Neural crest cell (in vitro differentiated cells): ENCODE measurements at places on chromosomes 6 and 20.

- H3K36me3 ChIP-seq: no peaks in the 10 kb centered on the region
- H3K4me3 ChIP-seq: no peak overlapping the region
- H3K27ac ChIP-seq: no peak overlapping the region
- H3K4me1 ChIP-seq: no peaks in the 10 kb centered on the region
Observed at GRCh38 chr6:137290601-137291261, 71.5 kb upstream of the IFNGR1 start.

DNA sequence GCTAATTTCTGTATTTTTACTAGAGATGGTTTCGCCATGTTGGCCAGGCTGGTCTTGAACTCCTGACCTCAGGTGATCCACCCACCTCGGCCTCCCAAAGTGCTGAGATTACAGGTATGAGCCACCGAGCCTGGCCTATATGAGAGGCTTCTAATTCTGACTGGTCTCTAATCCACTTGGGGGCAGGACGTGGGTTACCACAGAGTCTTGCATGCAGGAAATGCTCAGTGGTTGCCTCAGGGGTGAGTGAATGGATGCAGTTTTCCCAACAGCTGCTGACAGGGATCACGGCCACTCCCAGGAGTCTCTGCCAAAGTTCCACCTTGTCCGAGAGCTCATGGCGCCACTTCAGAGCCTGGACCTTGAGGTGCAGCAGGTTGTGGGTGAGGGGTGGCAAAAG is 6.4 kb upstream of the FANCE start:
- H3K4me1 ChIP-seq: no peaks in the 10 kb centered on the region
- no peak overlapping the region for H3K4me3 ChIP-seq
- no peak overlapping the region for H3K27ac ChIP-seq

DNA sequence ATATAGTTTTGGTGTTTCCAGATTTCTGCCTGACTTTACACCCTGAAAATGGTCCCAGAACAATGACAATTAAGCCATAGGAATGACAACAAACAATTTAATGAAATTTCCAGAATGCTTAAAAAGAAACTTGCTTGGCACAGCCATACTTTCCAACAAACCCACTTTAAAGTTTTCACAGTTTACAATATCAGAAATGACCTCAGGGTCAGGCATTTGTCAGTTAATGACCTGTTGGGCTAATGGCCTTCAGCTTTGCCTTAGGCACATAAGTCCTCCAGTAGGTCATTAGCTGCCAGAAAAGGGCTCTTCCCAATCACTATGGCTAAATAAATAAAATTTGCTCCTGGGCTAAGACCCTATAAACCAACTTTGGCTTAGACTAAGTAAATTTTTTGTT is 144.6 kb upstream of the BEND3 start:
- no peak overlapping the region for H3K4me3 ChIP-seq
- H3K4me1 ChIP-seq: no peaks in the 10 kb centered on the region
- H3K36me3 ChIP-seq: peaks cover 7% of the 10 kb centered on the region
- H3K27me3 ChIP-seq: no peaks in the 10 kb centered on the region

GRCh38 chr6:40948570-40948969 is 90.5 kb downstream of the UNC5CL start:
- H3K4me1 ChIP-seq: peaks cover 11% of the 10 kb centered on the region
- H3K27ac ChIP-seq: no peak overlapping the region
- no peaks in the 10 kb centered on the region for H3K36me3 ChIP-seq
- no peak overlapping the region for H3K4me3 ChIP-seq
- DNase-seq: no peak

DNA sequence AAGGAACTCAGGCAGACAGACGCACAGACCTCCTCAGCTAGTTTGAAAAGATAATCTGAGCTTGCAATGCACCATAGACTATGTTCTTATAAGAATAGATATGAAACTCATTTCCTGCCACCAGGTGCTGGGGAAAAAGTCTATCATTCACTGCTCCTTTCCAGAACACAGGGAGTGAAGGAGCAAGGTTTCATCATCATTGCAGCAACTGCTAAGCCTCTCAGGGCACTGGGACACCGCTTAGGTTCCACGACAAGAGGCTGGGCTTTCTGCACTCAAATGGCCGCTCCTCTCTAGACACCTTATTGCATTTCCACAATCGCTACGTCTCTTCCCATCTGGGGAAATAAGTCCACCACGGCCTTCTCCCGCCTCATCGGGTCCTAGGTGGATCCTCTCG is 418.5 kb upstream of the JARID2 start:
- no peak overlapping the region for H3K4me3 ChIP-seq
- peaks cover 87% of the 10 kb centered on the region for H3K4me1 ChIP-seq
- no peak for DNase-seq
- H3K36me3 ChIP-seq: no peaks in the 10 kb centered on the region

DNA sequence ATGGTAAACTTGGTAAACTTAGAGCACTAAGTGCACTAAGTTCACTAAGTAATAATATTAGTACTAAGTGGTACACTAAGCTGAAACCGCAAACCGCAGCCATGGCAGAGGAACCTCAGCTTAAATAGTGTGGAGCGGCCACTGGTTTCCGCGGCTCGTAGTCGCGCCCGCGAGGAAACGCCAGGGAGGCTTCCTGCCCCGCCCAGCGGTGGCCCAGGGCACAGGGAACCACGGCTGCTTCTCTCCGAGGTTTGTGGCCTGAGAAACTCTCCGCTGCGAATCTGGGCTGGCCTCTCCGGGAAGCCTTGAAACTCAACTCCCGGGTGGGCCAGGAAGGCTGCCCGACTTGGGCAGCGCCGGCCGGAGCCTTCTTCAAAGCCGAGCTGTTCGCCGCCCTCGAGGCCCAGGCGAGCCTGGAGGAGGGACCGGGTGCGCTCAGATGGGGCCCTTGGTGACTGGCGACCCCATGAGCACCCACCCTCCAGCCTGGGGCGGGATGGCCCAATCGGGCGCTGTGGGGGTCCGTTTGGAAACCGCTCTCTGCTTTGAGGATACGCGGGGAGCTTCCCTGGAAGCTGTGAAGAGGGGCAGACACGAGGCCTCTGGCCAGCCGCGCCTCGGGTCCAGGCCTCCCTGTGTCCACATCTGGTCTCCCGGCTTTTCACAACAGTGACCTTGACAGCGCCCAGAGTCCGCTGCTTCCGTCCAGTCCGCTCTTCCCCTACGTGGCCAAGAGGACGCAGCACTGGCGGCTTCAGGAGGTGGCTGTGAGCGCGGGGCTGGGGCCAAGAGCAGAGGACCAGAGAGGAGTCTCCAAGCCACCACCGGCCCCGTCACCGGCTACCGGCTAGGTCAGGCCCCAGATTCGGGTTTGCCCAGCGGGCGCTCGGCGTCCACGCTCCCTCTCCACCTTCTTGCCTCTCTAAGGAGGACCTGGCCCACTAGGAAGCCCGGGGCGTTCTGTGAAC is 25.4 kb upstream of the HLA-E start:
- H3K27me3 ChIP-seq: peaks cover 98% of the 10 kb centered on the region
- H3K27ac ChIP-seq: no peak overlapping the region
- H3K36me3 ChIP-seq: no peaks in the 10 kb centered on the region
- H3K4me1 ChIP-seq: peaks cover 4% of the 10 kb centered on the region
